Osteocyte (in vitro differentiated cells): ENCODE measurements at places on chromosomes 5 and 9. TPM values are rescaled to one million over a fixed set of nuclear protein-coding genes. Genes with fewer than 3 reads are reported as not detected.

GRCh38 chr5:79133121-79133656 lies 21.6 kb downstream of the BHMT start:
- H3K27me3 ChIP-seq: peaks cover 18% of the 10 kb centered on the region
- peaks cover 14% of the 10 kb centered on the region for H3K4me1 ChIP-seq
- no peaks in the 10 kb centered on the region for H3K36me3 ChIP-seq
- DNase-seq: no peak

DNA sequence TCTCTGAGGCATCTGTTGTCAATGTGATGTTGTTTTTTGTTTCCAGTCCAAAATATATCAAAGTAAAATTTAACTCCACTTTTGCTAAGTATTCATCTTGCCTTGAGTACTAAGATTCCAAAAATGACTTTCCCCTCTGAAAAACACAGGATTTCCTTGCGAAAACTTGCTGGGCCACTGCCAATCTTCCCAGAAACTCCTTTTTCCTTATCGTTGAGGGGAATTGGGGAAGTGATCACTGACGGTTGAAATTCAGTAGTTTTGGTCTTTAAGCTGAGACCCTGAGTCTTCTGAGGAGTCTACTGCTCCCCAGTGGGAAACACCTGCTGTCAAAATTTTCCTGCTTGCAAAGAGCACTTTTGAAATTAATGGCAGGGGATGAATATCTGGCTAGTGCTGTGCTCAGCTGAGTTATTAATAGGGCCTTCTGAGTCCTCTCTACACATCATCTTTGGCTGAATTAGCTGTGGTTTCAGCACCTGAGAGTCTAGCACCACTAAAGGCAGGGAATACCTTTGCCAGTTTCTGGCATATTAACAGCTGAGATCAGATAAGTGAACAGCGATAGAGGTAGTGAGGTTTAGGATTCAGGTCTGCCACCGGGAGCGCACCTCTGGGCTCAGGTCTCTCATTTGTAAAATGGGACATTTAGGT lies 18.0 kb downstream of the TLR4 start:
- no peak overlapping the region for H3K27ac ChIP-seq
- H3K36me3 ChIP-seq: no peaks in the 10 kb centered on the region
- H3K27me3 ChIP-seq: no peaks in the 10 kb centered on the region
- H3K4me1 ChIP-seq: peaks cover 40% of the 10 kb centered on the region
- no peak overlapping the region for H3K4me3 ChIP-seq

GRCh38 chr5:17917465-17917864 lies 283.2 kb downstream of the TAF11L14 start:
- peaks cover 7% of the 10 kb centered on the region for H3K36me3 ChIP-seq
- DNase-seq: no peak
- no peak overlapping the region for H3K27ac ChIP-seq
- H3K4me1 ChIP-seq: peaks cover 19% of the 10 kb centered on the region

DNA sequence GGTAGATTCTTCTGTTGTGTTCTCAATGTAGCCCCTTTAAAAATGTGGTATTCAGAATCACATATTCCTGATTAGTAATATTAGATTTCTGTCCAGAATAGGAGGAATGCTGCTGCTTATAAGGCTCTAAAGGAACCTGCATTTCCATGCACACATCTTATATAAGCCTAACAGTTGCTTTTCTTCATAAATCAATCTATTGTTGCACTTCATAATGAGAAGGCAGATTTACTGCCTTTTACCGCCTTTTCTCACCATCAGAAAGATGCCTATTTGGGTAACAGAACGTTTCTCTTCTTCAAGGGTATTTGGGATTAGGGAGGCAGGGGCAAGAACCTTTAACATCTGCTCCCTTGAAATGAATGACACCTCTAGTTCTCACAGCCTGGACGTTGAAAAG lies 243.4 kb downstream of the MLLT3 start:
- DNase-seq: no peak
- H3K4me3 ChIP-seq: no peak overlapping the region
- peaks cover 29% of the 10 kb centered on the region for H3K4me1 ChIP-seq
- H3K27ac ChIP-seq: no peak overlapping the region

GRCh38 chr9:96082516-96083232 lies 207.2 kb downstream of the ERCC6L2 start:
- no peak overlapping the region for H3K4me3 ChIP-seq
- no peak overlapping the region for H3K27ac ChIP-seq
- DNase-seq: no peak
- H3K27me3 ChIP-seq: peaks cover 39% of the 10 kb centered on the region
- H3K4me1 ChIP-seq: no peaks in the 10 kb centered on the region

Gene CER1
- total RNA-seq: not detected in 2 replicates

- H3K27ac ChIP-seq: no peak overlapping the region
- H3K4me1 ChIP-seq: no peaks in the 10 kb centered on the region
- DNase-seq: no peak
- no peak overlapping the region for H3K4me3 ChIP-seq
- peaks cover 9% of the 10 kb centered on the region for H3K27me3 ChIP-seq
- H3K36me3 ChIP-seq: no peaks in the 10 kb centered on the region
Observed at GRCh38 chr9:74729136-74729695, 158.5 kb downstream of the TRPM6 start.

DNA sequence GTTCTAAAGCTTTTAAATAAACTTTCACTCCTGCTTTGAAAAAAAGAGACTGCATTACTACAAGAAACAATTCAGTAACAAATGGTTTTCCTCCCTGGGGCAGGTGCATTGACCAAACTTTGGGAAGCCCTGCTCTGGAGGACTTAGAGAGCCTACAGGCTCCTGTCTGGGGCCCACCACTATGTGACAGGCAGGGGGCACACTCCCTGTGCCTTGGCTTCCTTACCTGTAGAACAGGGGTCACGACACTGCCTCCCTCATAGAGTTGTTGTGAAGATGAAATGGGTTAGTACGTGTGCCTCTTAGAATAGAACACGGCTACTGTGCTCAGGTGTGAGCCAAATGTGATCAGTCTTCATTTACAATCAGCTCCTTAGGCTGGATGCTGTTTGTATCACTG lies 130.1 kb downstream of the GPBP1 start:
- H3K27ac ChIP-seq: no peak overlapping the region
- no peak for DNase-seq
- H3K27me3 ChIP-seq: no peaks in the 10 kb centered on the region
- peaks cover 7% of the 10 kb centered on the region for H3K4me1 ChIP-seq
- no peaks in the 10 kb centered on the region for H3K36me3 ChIP-seq
